ENCODE measurements at places on chromosomes 3 and 15.

- DNase-seq = no peak
These were observed 57.2 kb downstream of the WWTR1 start for GRCh38 chr3:149600634-149601033.

GRCh38 chr15:70185251-70185711, 87.6 kb upstream of the TLE3 start:
- DNase-seq = no peak

- no peak for DNase-seq
These were observed 180.0 kb downstream of the KCNAB1 start for GRCh38 chr3:156300371-156300770.

- no peak for DNase-seq
These were observed at the start of gene LRRK1 for GRCh38 chr15:100918690-100919480. Gene LRRK1 (plus strand): TSS chr15:100919357. CDS start chr15:100924633, 5,276 bp downstream.

GRCh38 chr3:15602146-15602536, 596 bp downstream of the BTD start:
- DNase-seq = no peak

DNA sequence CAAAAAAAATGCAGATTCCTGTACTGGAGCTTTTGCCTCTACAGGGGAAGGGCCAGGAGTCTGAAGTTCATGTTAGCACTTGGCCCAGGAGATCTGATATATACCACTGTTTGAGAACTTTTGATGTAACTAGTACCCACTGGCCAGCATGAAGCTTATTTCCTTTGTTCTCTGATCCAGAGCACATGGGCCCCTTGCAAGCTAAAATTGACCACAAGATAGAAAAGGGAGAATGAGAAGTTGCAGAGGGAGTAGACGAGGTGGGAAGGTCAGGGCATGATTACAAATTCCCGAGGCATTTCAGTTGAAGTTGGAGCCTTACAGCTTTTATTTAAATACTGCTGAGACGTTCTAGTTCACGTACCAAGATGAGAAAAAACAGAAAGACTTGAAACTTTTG, 28.2 kb downstream of the TGM4 start:
- no peak for DNase-seq

GRCh38 chr3:139564294-139564861, 24.8 kb upstream of the RBP1 start:
- DNase-seq = no peak

GRCh38 chr15:68885070-68885469, 45.3 kb upstream of the SPESP1 start:
- no peak for DNase-seq

GRCh38 chr15:89822611-89822950, 7.9 kb upstream of the ANPEP start:
- no peak for DNase-seq

GRCh38 chr3:126925411-126926171, 57.3 kb upstream of the PLXNA1 start:
- DNase-seq = no peak

- no peak for DNase-seq
These were observed 28.1 kb downstream of the RNU5B-1 start for GRCh38 chr15:65332391-65333147.

GRCh38 chr15:51403072-51403878, 61.8 kb downstream of the GLDN start:
- DNase-seq = no peak

DNA sequence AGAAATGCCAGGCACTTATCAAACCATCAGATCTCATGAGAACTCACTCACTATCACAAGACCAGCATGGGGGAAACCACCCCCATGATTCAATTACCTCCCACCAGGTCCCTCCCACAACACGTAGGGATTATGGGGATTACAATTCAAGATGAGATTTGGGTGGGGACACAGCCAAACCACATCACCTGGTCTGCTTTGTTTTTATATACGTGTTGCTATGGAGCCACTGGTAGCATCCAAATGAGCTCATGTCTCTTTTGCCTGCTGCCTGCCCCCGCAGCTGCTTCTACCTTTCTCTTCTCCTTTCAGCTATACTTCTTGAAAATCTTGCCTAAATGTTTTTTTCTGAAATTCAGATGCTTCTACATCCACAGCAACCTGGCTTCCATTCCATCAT, 26.8 kb upstream of the PCOLCE2 start:
- no peak for DNase-seq

DNA sequence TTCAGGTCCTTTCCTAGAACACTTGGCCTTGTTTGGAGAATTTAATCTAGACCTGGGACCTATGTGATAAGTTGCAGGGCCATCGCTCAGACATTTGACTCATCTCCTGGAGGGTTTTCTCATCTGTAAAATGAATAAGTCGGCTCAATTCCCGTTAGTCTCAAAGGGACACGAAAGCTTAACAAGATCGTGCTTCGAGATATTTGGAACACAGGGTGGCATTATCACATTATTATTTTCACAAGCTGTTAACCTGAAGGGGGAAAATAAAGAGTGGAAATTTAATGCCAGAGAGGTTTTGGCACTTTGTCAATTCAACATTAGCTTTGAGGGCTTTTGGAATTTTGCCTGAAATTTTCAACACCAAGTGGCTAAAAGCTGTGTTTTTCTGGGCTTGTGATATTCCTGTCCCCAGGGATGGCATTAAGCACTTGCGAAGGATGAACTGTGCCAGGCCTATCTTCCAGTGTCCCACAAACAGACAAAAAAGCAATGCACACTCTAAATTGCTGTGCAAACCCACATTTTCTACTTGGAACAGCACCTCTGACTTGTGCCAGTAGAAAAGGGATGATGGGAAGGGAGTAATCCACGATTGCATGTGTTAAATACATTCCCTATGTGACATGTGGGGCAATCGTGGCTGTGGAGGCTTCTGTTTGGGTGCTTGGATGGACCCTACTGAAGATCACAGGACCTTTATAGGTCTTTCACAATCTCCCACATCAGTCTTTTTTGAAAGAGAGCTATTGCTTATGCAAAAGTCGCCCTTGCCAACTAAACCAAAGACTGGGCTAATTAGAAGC, 478.7 kb downstream of the MFSD1 start:
- no peak for DNase-seq

DNA sequence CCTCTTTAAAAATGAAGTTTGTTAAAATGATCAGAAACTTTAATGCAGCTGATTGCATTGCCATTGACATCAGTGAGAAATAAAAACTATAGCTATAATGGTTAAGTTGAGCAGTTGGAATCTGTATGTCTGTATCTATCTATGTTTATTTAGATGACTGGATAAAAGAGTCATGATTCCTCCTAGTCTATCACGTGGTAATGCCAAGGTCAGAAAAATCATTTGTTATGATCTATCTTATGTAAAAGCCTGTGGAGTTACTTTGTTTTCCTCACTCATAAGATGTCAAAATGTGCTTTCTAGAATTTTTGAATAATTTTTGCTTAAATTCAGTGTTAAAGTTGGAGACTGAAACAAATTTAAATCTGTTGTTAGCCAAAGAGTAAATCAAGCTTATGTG, 63.3 kb downstream of the MBNL1 start:
- DNase-seq = no peak

- no peak for DNase-seq
These were observed 833.7 kb downstream of the FHIT start for GRCh38 chr3:60417576-60417975.

DNA sequence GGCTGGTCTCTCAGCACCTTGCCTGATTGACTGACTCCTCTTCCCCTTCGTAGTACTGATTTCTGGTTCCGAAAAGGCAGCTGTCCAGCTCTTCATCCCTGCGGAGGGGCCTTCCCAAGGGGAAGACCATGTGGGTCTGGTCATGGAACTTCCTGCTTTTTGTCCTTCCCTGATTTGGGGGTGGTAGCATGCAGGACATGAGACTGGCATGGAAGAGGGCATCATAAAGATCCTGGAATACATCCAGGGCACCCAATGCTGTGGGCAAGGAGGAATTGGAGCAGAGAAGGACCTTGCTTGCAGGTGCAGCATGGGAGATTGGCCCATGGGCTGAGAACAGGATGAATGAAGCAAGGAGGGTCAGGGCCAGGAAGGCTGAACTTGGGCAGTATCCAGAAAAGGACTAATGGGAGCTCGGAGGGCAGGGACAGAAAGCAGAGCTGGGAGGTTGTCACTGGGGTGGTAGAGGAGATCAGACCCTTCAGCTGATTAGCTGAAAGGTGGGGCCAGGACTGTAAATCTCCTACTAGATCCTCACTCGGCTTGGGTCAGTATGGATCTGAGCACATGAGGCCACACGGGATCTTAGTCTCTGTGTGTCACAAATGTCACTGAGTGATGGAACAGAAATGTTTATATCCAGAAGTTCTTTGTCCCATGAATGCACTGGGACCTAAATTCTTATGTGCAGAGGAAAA, 59.5 kb downstream of the AMOTL2 start:
- DNase-seq = no peak

- no peak for DNase-seq
These were observed 88.9 kb upstream of the THBS1 start for GRCh38 chr15:39491886-39492490.

DNA sequence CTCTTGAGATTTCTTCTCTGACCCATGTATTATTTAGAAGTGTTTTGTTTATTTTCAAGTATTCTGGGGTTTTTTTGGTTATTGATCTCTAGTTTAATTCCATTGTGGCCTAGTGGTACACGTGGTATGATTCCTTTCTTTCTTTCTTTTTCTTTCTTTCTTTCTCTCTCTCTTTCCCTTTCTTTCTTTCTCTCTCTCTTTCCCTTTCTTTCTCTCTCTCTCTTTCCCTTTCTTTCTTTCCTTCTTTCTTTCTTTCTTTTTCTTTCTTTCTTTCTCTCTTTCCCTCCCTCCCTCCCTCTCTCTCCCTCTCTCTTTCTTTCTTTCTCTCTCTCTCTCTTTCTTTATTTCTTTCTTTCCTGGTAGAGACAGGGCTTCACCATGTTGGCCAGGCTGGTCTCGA, 85.7 kb upstream of the UBE2E1 start:
- DNase-seq = no peak

GRCh38 chr15:36688310-36689011, 109.0 kb downstream of the CDIN1 start:
- no peak for DNase-seq

DNA sequence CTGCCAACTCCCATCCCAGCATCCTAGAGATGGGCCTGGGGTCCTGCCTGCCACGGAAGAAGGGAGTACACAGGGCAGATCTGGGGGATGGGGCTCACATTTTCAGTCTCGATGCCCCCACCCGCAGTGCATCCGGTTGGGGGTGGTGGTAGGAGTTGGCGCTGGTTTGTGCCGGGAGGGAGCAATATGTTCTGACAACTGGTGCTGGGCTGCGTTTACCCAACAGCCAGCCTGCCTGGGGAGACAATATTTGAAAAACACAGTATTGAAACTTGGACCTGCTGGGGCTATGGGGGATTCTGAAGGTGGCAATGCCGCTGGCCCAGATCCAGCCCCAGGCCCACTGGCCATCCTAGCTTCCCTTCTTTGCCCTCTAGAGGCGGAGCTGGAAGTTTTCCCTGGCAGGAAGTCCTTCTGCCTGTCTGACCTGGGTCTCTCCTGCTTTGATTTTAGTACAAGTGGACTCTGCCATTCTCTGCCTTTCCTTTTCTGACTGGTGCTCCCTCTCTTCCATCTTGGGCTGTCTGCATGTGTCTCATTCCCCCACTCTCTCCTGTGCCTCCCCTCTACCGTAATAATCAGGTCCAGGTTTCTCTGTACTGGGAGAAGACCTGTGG, 3.5 kb downstream of the SEMA3F start:
- DNase-seq = no peak

DNA sequence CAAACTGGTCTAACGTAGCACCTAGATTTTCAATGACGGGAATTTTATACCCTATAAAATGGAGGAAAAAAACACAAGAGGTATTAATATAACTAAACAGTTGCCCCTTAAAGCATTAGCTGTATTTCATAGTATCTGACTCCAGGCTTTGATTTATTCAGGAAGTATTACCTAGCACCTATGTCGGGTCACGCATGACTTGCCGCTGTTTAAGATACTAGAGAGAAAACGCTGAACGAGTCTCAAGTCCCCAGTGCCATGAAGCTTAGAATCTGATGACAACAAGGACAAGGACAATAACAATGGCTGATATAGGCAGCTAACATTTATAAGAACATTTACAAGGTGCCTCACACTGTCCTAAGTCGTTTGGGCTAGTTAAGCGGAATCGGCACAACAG, 1.9 kb downstream of the SNRPA1 start:
- peak; percentile 17 for DNase-seq

GRCh38 chr3:4928277-4928789, 50.9 kb upstream of the BHLHE40 start:
- no peak for DNase-seq

DNA sequence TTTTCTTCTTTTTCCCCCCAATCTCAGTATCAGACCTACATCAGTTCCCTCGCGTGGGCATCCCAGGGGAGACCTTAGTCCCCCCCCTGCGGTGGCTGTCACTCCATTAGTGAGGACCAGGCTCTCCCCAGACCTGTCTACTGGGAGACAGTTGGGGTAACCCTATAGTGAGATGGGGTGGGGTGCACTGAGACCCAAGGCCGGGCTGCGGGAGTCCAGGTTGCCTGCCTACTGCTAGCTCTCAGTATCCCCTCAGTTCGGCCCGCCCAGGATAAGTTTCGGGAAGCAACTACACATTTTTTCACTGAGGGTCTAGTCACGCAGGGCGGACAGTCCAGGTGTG, 671 bp upstream of the DCUN1D1 start:
- DNase-seq = no peak

- DNase-seq = no peak
These were observed 2.4 kb upstream of the ADGRG7 start for GRCh38 chr3:100606894-100607512.

DNA sequence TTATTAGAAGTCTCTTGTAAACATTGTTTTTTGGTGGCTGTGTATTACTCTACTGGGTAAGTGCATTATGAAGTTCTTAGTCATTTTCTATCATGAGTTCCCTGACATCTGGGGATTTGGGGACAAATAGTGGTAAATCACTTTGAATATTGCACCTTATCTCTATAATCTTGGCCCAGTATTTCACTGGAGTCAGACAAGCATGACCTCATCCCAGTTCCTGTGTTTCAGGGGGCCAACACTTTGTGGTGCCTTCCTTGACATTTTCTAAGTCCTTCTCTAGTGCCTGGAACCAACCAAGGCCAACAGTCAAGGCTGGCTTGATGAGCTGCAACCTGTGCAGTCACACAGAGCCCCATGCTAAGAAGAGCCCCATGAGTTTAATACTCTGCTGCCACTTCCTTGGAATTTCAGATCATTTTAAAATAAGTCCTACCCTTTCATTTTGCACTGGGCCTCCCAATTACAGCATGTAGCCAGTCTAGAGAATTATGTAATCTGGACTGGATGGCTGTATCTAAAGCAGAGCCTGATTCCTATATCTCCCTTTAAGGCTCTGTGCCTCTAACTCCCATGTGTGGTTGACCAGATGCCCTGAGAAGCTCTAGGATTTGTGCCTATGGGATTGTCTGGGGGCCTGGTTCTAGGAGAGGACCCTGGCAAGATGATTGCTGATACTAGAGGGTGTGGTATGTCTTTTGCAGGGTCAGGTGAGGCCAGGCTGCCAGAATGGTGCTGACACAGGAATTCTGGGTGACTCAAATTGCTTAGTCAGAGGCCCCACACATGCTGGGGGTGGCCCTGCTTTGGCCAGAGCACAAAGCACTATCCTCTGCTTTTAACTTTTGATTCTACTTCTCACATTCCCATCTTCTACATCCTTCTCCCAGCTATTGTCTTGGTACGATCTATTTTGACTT, 319.6 kb upstream of the TBC1D5 start:
- DNase-seq = no peak
